ENCODE measurements at places on chromosomes 1 and 21. TPM values are rescaled to one million over a fixed set of nuclear protein-coding genes. Genes with fewer than 3 reads are reported as not detected.

The SH3BGR gene
- 5.8 TPM for total RNA-seq

The LGR6 gene
- total RNA-seq: 1.4 TPM

DNA sequence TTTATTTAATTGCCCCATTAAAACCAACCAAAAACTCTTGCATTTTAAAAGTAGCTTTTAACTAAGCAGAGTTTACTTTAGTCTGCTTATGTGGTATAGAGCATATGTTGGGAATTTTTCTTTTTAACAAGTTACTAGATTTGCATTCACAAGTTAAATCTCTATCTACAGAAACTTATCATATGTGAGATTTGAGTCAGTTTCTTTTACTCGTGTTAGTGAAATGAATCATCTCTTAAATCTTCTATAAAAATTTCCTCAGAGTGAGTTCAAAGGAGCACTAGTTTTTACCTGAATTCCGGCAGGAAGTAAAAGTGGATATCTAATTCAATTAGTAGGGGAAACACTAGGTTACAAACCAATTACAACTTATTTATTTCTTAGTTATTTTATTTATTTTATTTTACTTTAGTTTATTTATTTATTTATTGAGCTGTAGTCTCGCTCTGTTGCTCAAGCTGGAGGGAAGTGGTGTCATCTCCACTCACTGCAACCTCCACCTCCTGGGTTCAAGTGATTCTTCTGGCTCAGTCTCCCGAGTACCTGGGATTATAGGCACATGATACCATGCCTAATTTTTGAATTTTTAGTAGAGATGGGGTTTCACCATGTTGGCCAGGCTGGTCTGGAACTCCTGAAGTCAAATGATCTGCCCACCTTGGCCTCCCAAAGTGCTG is 1609.6 kb upstream of the B3GALT2 start:
- DNase-seq: no peak

DNA sequence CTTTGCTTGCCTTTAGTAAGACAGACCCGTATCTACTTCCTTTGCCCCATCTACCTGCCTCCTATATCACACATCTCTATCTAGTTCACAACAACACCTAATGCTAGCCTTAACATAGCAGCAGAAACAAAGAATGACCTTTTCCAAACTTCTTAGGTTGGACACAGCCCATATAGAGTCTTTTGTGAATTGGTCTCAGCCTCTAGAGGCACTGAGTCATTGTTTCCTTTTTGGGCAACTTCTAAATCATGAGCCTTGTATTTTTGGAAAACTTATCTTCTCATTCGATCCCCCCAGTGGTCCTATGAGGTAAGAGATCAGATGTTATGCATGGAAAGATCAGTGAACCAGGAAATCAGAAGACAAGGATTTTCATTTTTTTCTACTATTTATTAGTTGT is 679.4 kb upstream of the USP24 start:
- no peak for DNase-seq

All from left lobe of liver (tissue), 2 donors.